GM23338 (cell line): ENCODE measurements at places on chromosomes 5 and 9. TPM values are rescaled to one million over a fixed set of nuclear protein-coding genes. Genes with fewer than 3 reads are reported as not detected.
A peak's percentile ranks its signal among the peaks of the same experiment; 100 is the strongest.

The SREK1IP1 gene
- 16.7 and 16.8 TPM in 2 replicates for total RNA-seq

The FAM219A gene
- 6.1 and 7.2 TPM in 2 replicates for total RNA-seq

DNA sequence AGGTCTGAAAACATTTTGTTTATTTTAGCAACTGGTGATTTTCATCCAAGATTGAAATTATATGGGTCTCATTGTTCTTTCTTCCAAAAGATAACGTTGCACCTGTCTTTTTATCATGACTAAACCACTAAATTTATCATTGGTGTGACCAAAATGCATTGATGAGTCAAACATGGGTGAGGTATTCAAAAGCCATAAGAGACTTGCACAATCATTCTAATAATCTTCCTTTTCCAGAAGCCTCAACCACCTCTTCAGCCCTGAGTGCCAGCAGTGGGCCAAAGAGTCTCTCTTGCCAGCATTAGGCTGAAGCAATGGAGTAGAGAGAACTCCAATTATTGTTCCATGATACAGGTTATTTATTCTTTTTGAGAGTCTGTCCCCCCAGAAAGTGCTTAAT, 198.9 kb downstream of the LURAP1L start:
- DNase-seq: no peak

GRCh38 chr9:124007565-124008302, 3.8 kb upstream of the LHX2 start:
- peak; percentile 18 for DNase-seq

DNA sequence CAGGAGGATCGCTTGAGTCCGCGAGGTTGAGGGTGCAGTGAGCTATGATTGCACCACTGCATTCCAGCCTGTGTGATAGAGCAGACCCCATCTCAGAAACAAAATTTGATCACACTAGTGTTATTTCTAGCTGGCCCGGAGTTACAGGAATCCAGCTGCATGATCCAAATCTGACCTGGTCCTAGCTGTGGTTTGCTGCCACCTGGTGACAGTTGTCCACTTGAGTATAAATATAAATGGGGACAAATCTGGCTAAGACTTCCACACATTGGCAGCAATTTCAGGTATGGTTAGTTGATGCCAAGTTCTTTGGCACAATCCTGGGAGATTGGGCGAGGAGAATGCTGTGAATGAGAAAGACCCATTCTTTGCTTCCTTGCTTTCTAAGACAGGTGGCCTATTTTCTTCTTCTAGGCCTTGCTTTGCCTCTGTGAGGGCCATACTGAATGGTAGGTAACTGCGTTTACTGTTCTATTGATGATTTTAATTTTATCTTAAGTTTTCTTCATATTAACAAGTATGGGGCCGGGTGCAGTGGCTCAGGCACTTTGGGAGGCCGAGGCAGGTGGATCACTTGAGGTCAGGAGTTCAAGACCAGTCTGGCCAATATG, 35.4 kb downstream of the UBE2R2 start:
- peak; percentile 66 for DNase-seq

GRCh38 chr5:138282920-138283742, 8.7 kb upstream of the GFRA3 start:
- DNase-seq: peak; percentile 73
